AG09309 (cell line): ENCODE measurements at places on chromosomes 16 and 17.

- DNase-seq: no peak
Measured at GRCh38 chr16:14566599-14566998, 63.5 kb downstream of the PARN start.

DNA sequence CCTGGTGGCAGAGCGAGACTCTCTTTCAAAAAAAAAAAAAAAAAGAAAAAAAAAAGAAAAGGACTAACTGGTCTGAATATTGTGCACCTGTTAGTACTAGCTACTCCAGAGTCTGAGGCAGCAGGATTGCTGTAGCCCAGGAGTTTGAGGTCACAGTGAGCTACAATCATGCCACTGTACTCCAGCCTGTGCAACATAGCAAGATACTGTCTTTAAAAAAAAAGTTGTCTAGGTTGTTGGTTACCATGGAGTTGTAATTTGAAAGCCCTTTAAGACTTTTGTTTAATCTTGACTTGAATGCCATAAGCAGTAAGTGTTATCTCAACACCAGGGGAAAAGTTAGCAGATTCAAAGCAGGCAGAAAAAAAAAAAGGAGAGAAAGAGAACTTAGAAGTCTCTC is 10.9 kb upstream of the C16orf54 start:
- DNase-seq: no peak

- no peak for DNase-seq
Measured at GRCh38 chr16:68283801-68284598, 19.7 kb downstream of the SLC7A6 start.

DNA sequence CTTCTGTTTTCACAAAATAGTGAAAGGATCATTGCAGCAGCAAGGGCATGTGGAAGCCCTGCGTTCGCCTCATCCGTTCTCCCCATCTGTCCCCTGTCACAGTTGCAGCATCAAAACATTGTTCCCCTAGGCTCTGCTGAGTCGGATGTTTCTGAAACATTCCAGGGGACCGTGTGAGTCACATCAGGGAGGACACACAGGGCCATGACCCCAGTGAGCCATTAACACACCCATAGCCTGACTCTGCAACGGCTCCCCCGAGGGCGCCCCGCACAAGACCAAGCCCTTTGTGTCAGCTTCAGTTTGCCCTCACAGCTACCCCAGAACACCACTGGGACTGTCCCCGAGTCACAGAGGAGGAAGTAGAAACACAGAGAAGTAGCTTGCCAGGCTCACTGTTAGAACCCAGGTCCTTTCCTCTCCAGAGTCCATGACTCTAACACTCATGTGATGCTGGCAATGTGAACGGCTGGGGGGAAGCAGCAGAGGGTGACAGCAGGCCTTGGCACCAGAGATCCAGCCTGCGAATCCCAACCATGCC is 63.3 kb upstream of the HSBP1 start:
- no peak for DNase-seq

DNA sequence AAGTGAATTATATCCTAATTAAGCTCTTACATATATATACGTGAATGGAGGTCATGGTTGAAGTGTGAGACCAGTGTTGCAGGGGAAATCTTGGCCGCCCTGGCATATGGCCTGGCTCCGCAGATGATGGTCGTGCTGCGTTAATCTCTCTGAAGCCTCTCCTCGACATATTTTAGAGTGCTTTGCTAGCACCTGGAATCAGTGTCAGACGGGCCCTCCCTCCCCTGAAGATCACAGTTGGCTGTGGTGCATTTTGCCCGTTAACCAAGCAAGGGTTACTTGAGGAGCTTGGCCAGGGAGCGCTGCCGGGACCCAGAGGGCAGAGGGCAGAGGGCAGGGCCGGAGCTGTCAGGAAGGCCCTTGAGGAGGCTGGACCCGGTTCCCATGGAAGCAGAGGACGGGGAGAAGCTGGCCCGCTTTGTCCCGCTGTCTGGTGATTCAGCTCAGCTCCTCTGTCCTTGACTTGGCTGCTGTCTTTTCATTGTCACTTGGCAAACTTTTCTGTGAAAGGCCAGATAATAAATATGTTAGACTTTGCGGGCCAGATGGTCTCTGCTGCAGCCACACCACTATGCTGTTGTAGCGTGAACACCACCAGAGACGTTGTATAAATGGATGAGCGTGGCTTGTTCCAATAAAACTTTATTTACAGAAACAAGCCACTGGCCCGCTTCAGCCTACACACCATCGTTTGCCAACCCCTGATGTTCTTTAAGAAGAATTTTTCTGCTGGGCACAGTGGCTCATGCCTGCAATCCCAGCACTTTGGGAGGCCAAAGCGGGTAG is 32.3 kb downstream of the CIBAR2 start:
- DNase-seq: no peak

GRCh38 chr16:81410643-81411293 is 33.8 kb upstream of the CMIP start:
- DNase-seq: no peak

DNA sequence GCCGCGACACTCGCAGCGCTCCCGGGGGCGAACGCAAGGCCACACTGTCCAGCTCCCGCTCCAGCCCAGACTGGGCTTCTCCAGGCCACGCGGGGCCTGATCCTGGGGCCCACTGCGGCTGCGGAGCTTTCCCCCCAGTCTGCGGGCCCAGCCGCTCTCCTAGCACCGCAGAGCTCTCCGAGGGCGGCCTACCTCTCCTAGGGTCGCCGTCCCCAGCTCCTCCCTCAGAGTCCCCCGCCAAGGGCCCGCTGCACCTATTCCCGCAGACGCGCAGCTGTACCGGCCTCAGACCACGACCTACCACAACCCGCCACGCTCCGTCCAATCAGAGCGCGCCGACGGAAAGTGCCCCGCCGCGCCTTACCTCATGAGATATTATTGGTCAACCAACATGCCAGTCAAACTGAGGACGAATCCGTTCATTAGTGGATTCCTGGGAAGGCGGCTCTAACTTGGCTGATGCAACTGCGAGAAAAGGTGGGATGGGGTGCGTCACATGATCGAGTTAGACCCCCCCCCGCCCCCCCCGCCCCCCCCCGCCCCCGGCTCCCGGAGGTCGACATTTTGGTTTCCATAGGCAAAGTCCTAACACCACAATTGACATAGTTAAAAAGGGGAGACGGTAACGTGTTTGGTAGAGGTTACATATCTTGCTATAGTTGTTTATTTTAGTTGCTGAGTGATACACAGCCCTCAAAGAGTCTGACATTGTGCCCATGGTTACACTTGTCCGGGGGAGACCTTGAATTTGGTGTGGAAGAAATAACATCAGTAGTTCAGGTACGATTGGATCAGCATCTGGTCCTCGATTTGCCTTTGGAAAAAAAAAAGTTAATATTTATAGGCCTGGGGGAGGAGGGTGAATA is at the start of gene AARS1:
Gene AARS1, minus strand, starts transcription at position 278 of the 866 bp plus-strand sequence. CDS start 6,743 bp downstream, outside the sequence.
- DNase-seq: peak; percentile 100

- DNase-seq: peak; percentile 97
Measured at GRCh38 chr16:28538733-28539596, at the start of gene NUPR1. NUPR1 (minus strand) TSS chr16:28538974; CDS start chr16:28538907, 67 bp downstream.

DNA sequence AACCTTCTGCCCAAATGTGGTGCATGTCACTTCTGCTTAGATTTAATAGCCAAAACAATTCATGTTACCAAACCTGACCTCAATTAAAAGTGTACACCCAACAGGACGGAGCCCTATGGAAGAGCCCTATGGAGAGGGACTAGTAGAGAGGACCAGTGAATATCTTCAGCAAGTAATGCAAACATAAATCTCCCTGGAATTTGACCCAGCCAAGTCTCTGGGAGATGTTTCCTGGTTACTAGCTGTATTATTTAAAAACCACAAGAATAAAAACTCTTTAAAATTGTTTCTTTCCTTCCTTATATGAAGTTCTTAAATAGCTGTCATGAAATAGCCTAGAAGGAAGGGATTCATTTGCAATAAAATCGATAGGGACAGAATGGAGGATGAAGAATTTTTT is 255.8 kb downstream of the CDH11 start:
- no peak for DNase-seq

GRCh38 chr16:58850019-58850677 is 116.0 kb upstream of the GOT2 start:
- DNase-seq: no peak

- no peak for DNase-seq
Measured at GRCh38 chr17:81999587-81999975, 22.2 kb downstream of the ASPSCR1 start.

- DNase-seq: no peak
Measured at GRCh38 chr17:78725448-78726021, 56.5 kb downstream of the CYTH1 start.

- no peak for DNase-seq
Measured at GRCh38 chr17:34163646-34164045, 91.4 kb upstream of the CCL2 start.

- DNase-seq: no peak
Measured at GRCh38 chr16:10981697-10982216, 37.4 kb downstream of the CLEC16A start.

- DNase-seq: no peak
Measured at GRCh38 chr17:15265131-15265530, at the start of gene PMP22. PMP22 (minus strand) TSS chr17:15265326; CDS start chr17:15260727, 4,599 bp downstream.

DNA sequence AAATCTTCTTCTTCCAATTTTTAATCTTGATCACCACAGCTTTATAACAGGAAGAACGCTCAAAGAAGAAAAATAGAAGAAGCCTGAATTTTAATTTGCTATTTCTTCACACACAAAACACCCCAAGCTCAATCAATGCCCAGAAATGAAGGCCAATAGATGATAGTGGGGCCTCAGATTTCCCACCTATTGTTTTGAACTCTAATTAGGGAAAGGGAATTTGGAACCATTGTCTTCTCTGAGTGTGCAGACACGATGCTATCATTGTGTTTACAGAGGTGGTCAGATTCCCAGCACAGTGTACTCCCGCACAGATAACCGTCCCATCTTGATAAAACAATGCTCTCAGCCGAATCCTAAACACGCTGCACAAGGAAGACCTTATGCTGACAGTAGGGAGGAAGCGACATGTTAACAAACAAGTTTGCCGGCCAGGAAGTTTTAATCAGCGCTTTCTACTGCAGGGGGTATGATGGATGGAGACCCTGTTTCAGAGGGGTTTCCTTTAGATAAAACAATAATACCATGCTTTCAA is 684.7 kb downstream of the MAF start:
- no peak for DNase-seq

- DNase-seq: peak; percentile 8
Measured at GRCh38 chr16:53159781-53160436, 105.1 kb downstream of the CHD9 start.

DNA sequence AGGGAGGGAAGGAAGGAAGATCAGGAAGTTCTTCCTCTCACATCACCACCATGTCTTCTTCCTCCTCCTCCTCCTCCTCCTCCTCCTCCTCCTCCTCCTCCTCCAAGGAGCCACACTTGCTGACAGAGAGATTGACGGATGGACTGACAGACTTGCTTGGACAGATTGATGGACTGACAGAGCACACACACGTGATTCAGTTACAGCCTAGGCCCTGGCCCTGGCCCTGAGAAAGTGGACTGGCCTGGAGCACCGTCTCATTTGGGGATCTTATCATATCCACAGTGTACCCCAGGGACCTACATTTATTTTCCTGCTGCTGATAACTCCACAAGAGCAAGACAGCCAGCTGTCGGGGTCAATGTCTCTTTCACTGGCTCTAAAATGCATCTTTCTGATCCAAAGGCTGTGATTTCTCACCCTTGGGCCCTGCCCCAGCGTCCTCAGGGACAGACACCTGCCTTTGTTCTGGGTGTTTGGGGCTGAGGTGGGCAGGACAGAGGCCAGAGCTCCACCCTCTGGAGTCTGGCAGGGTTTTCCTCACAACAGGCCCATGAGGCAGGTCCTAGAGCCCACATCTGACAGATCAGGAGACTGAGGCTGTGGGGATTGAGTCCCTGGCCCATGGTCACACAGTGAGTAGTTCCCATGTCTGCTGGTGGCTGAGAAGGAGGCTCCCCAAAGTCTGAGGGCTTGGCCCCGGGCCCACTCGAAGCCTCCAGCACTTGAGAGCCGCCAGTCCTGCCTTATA is 2.3 kb upstream of the P2RX1 start:
- DNase-seq: no peak

- DNase-seq: no peak
Measured at GRCh38 chr16:66325717-66326376, 40.6 kb upstream of the CDH5 start.

GRCh38 chr17:81397314-81398175 is 2.3 kb downstream of the BAHCC1 start:
- DNase-seq: no peak

DNA sequence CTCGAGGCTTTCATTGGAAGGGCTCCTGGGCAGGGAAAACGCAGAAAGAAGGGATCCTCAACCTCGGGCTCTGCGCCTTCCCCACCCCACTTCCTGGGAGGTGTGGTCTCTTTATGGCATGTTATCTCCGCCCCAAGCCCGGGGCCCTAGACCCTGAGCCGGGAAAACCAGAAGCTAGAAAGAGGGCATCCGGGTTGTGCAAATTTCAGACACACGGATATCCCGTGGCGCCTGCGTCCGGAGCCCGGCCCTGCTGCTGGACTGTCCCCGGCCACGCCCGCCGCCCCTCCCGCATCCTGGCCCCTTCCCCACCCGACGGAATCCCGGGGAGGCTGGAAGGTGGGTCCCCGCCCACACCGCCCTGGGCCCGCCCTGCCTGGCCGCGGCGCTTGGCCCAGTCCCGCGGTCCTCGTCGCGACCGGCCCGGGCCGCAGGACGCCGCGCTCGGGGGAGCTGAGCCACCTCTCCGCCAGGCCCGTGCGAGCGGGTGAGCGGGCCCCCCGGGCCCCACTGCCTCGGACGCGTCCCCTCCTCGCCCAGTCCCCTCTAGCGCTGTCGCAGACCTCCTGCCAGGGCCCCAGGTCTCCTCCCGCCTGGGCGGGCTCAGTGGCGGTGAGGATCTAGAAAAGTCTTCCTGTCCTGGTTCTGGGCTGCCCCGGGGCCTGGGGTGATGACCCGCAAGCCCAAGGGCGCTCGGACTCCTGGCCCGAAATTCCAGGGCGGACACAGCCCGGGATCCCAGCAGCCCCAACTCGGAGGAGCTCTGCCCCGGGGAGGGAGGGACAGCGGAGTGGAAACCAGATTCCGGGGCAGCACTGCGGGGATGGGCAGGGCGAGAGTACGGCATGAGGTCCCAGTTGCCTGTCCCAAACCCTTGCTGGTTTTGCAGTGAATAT is at the start of gene SLC16A5:
Gene SLC16A5, plus strand, starts transcription at position 397 of the 896 bp plus-strand sequence. CDS start 5,683 bp downstream, outside the sequence.
- DNase-seq: no peak

DNA sequence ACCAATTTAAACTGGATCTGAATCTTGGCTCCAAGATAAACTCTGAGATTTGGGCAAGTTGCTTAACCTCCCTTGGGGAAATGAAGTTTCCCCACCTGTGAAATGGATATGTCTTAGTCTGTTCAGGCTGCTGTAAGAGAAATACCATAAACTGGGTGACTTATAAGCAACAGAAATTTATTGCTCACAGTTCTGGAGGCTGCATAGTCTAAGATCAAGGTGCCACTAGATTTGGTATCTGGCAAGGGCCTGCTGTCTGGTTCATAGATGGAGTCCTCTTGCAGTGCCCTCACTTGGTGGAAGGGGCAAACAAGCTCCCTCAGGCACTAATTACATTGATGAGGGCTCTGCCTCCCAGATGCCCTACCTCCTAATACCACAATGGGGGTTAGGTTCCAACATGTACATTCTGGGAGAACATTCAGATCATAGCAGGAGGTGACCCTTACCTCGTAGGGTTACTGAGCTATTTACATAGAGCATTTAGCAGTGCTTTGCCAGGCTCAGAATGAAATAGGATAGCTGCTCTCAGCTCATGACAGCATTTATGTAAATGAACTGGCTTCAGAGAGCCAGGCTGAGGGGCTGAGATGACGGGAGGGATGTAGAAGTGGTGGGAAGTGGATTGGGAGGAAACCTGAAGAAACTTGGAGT is 83.9 kb downstream of the SPECC1 start:
- no peak for DNase-seq
